HEK293T (cell line): ENCODE measurements at places on chromosomes 5 and 9.

DNA sequence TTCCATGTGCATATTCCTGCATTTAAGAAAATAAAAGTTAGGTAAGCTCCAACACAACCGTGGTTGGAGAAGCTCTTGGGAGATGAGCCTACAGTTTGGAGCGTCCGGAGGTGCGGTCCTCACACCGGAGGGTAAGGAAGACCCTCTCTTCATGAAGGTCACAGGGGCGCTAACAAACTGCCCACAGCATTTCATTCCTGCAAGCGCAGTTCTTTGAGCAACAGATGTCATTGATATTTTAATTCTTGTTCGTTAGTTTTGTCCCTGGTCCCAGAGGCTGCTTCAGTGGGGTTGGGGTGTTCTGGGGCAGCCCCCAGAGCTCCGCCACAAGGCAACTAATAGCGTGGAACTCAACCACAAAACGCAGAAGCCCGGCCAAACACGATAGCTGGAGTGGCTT lies 376.2 kb downstream of the IRX2 start:
- no peak for DNase-seq

DNA sequence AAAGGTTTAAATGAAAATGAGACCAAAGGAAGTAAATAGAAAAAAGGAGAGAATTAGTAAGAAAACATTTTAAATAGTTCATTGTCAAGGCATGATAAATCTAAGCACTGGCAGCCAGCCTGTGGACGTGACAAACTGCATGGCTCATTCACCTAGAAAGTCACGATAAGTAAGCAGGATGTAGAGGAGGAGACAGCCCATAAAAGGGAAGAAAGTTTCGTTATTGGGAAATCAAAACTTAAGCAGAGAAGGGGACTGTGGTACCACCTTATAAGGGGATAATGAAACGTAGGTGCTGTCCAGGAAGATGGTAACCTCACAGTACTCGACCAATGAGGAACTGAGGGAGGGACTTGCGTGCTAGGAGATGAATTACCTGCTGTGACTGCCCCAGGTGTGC lies 494.5 kb upstream of the GRAMD2B start:
- DNase-seq = no peak

DNA sequence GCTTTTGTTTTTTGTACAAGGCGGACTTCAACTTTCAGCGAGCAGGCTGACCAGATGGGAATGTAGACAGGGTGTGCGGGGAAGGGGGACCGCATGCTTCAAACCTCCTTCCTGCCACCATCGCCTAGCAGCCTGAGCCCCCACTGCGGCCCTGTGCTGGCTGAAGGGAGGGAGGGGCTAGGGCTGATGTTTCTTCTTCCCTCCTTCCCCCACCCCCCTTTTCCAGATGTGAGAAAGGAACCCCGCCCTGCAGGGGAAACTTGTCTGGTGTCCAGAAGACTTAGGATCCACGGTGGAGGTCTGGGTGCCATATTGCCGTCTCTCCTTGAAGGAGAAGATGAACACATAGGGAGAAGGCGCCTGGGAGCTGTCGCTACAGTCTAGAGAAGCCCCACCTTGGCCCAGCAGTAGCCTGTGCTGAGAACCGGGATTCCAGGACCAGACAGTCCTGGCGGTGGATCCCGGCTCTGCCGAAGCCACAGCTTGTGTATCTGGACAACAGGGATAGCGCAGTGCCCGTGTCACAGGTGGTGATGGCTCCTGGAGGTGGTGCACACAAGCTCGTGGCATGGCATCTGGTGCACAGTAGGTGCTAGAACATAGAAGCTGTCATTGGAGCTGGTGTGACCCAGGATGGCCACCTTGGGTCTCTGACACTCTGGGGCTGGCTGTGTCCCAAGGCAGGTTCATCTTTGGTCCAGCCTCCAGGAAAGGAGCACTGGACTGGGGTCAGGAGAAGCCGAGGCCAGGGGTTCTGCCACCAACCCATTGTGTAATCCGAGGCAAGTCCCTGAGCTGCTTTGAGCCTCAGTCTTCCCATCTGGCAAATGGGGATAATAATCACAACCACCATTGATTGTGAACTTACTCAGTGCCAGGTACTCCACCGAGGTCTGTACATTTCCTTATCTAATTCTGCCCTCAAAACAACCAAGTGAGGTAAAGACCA lies 205.6 kb downstream of the C9orf50 start:
- no peak for DNase-seq

GRCh38 chr5:150603491-150603890 lies 37.0 kb upstream of the SYNPO start:
- DNase-seq = no peak

DNA sequence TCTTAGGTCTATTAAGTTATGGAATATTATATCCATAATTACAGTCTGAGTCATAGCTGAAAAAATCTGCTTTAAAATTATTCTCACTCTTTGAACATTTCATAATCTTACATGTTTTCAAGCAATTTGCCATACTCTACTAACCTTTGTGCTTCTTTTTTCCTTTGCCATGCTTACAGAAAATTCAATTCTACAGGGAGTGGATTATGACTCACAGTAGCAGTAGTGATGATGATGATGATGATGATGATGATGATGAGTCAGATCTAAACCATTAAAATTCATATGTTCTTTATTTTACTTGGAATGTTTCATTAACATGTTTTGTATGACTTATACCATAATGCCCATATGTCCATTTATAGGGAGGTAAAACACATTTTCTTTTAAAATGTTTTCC lies 207.1 kb downstream of the VPS13A start:
- no peak for DNase-seq

GRCh38 chr5:119302916-119303897 lies 52.6 kb upstream of the TNFAIP8 start:
- no peak for DNase-seq

DNA sequence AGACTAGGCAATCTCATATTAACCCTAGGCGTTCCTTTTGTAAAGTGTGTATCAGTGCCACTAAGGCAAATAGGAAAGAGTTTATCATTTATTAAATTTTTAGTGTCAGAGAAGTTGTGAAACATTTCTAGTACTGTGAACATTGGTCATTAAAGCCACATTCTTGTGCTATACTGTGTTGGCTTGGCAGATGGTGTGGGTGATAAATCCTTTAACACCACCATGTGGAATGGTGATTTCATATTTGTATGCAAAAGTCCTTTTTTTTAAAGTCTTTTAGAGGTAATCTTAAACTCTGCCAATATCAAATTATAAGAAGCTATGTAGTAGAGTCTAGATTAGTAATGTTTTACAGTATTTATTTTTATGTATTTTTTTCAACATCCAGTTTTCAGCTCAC lies 18.1 kb downstream of the SLC12A2 start:
- no peak for DNase-seq

DNA sequence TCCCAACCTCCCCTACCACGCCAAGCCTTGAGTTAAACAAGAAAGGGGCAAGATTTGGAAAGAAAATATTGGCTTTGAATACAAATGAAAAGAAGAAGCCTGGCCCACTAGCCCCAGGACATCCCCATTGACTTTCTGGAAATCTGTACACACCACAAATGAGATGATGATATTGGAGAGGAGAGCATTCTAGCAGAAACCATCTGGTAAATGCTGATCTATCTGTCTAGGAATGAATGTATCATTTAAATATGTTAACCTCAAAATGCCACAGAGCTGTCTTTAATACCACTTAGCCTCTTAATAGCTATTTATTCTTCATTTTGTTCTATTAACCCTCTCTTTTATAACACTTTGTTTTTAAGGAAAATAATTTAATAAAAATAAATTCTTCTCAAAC lies 270.2 kb upstream of the PDE4D start:
- DNase-seq = no peak

DNA sequence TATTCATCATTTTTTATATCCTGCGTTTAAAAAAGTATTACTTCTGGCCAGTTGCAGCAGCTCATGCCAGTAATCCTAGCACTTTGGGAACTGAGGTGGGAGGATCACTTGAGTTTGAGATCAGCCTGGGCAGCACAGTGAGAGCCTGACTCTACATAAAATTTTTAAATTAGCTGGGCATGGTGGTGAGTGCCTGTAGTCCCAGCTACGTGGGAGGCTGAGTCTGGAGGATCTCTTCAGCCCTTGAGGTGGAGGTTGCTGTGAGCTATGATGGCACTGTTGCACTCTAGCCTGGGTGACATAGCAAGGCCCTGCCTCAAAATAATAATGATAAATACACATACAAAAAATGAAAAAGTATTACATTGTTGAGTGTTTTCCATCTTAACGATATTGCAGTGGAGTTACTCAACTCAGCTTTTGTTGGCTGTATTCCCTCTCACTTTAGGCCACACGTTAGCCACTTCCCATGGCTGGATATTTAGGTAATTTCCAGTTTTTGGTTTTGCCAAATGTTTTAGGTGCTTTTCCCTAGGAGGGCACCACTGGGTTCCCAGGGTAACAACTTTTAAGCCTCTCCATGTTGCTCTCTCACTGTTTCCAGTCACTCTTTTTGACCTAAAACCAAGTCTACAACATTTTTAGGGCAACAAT lies 20.6 kb downstream of the SHB start:
- no peak for DNase-seq

DNA sequence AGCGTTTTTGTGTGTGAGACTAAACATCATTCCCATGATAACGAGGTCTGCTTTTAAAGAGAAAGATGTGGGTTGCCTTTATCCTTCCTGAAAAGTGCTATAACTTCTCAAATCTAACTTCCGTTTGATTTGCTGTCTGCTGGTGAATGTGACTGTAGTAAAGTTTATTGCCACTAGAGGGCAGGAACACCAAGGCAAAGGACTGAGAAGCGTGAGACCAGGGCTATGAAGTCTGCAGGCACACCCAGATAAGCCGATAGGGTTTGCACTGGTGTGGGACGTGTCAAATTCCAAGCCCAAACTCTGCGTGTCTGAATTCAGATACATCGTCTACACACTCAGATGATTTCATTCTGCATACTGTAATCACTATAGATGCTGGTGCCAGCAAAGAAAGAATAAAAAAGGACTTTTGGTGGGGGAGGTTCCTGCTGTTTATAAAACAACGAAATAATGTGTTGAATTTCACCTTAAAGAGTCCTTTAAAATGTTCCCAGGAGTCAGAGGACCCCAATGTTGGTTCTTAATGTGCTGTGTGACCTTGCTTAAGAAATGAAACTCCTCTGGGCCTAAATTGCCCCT lies 87.2 kb downstream of the PTTG1 start:
- peak; percentile 81 for DNase-seq

DNA sequence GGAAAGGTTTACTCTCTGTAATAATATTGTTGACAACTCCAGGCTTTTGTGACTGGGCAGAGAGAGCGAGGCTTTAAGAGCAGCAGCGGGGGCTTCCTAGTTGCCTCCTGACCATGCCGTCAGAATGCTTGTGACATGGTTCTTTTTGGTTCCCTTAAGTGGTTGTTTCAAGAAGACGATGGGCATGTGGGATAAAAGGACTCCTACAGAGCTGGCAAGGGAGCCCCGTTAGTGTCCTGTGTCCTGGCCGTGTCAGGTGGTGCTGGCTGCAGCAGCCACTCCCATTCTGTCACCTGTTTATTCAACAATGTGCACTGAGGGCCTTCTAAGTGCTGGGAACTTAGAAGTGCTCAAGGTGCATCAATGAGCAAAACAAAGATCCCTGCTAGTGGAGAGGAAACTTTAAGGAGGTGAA lies 19.7 kb downstream of the LCP2 start:
- DNase-seq = no peak

GRCh38 chr5:155605920-155606319 lies 592.4 kb downstream of the KIF4B start:
- DNase-seq = no peak

DNA sequence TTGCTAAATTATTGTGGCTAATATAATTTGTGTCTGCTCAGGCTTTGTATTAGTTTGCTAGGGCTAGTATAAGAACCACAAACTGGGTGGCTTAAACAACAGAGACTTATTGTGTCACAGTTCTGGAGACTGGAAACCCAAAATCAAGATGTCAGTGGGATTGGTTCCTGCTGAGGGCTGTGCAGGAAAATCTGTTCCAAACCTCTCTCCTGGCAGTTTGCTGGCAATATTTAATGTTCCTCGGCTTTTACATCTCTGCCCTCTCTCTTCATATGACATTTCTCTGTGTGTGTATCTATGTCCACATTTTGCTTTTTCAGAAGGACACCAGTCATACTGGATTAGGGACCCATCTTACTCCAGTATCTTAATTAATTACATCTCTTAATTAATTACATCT lies 498.8 kb upstream of the CD180 start:
- no peak for DNase-seq

DNA sequence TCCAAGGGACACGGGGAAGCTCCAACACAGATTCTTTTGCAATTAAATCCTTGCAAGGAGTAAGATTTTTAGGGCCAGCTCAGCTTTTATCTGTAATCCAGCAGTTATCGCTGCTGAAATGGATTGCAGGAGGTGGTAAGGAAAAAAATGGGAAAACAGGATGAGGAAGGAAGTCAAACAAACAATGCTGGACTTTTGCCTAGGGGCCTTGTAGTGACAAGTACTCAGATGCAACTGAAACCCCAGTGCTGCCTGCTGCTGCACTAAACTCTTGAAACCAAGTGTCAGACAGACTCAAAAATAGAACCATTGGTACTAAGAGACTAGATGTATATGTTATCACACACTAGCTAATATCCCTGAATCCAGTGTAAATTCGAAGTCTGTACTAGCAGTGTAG lies 309.2 kb downstream of the CTNND2 start:
- DNase-seq = no peak

GRCh38 chr9:36148311-36149051 lies 11.9 kb downstream of the GLIPR2 start:
- DNase-seq = no peak

- DNase-seq = no peak
These were observed 228.8 kb downstream of the AP3B1 start for GRCh38 chr5:78065663-78066062.

DNA sequence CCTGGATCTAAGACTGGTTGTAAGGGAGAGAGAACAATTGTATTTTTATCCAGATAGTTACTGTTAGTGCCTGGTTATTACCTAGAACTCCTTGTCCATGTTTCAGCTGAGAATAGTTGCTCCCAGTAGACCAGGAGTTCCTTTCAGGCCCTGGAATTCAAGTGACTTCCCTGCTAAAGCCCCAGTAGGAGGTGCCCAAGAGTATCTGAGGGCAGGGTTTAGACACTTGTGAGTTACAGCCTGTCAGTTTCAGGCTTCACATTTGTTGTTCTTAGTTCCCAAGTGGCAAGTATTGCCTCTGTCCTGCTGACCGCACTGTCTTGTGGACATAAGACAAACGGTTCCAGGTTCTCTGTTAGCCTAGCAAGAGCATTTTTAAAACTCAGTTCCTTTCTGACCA lies 743.9 kb upstream of the SEMA6A start:
- DNase-seq = peak; percentile 33

- no peak for DNase-seq
These were observed 290.8 kb downstream of the MSX2 start for GRCh38 chr5:175015028-175015685.

GRCh38 chr5:7464182-7464581 lies 68.2 kb downstream of the ADCY2 start:
- no peak for DNase-seq

- DNase-seq = no peak
These were observed 195.0 kb downstream of the ADAMTSL1 start for GRCh38 chr9:18668944-18669343.

- no peak for DNase-seq
These were observed 820.5 kb downstream of the PTPRD start for GRCh38 chr9:9792144-9792857.

GRCh38 chr5:167217097-167217743 lies 1074.2 kb upstream of the WWC1 start:
- no peak for DNase-seq
